ENCODE measurements at places on chromosomes 1 and 21.
A peak's percentile ranks its signal among the peaks of the same experiment; 100 is the strongest.

- no peak for DNase-seq
These were observed 32.8 kb upstream of the IFFO2 start for GRCh38 chr1:18989176-18989799.

GRCh38 chr1:177897281-177897997, 72.4 kb downstream of the SEC16B start:
- DNase-seq = no peak

- DNase-seq = no peak
These were observed 2.5 kb upstream of the RCSD1 start for GRCh38 chr1:167627615-167627864.

DNA sequence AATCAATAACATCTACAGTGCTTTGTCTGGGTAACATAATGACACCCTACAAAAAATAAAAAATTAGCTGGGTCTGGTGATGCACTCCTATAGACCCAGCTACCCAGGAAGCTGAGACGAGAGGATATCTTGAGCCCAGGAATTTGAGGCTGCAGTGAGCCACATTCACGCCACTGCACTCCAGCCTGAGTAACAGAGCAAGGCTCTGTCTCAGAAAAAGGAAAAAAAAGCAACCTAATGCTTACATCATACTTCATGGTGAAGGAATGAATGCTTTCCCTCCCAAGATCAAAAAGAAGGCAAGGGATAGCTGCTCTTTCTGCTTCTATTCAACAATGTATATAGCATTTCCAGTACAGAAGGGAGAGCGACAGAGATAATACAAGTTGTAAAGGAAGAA, 24.2 kb upstream of the CTTNBP2NL start:
- DNase-seq = no peak

DNA sequence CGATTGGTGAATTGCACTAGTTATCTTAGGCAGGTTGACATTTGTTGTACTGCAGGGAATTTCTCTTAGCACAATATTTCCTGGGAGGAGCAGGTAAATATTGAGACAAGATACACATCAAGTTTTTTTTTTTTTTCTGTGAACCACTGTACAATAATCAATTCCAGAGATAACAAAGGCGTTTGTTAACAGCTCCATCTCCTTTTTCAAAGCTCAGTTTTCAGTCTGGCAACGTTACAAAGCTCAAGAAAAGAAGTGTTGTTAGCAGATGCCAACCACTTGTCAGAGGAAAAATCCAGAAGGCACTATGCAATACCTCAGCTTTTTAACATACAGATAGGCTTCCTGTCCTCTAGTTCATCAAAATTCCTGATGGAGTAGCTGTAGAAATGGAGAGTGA, 40.9 kb upstream of the DAB1 start:
- DNase-seq = no peak

GRCh38 chr1:41319807-41320711, 41.2 kb upstream of the FOXO6 start:
- DNase-seq = no peak

GRCh38 chr1:20081353-20081810, 11.4 kb downstream of the PLA2G5 start:
- DNase-seq = no peak

GRCh38 chr1:153768316-153769181, 6.7 kb upstream of the SLC27A3 start:
- DNase-seq = no peak

- DNase-seq = no peak
These were observed 254.4 kb upstream of the CSF3R start for GRCh38 chr1:36737038-36737555.

- no peak for DNase-seq
These were observed at the start of gene PLA2G5 for GRCh38 chr1:20069874-20070273. TSS of gene PLA2G5 (plus strand) at chr1:20070194. CDS start at chr1:20084831, 14,637 bp downstream.

- DNase-seq = no peak
These were observed 10.9 kb downstream of the ARHGEF2 start for GRCh38 chr1:155967341-155968050.

GRCh38 chr21:43211072-43211759, 42.4 kb downstream of the CRYAA start:
- DNase-seq = no peak

- DNase-seq = no peak
These were observed 18.9 kb downstream of the SHISAL2A start for GRCh38 chr1:52651904-52652303.

DNA sequence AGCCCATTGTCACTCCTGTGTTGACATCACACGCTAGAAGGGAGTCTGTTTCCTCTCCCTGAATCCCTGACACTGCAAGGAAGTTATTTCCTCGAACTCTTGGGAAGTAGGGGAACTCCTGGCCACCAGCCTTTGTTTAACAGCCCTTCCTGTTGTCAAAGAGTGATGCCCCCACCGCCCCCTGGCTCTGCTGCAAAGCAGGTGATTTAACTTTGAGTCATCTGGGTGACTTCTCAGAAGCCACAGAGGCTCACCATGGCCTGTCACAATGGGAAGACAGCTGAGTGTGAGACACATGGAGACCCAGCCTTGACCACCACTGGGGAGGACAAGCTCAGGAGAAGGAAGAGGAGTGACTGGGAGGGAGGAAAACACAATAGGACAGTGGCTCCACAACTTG, 182.8 kb downstream of the PSMG1 start:
- no peak for DNase-seq

DNA sequence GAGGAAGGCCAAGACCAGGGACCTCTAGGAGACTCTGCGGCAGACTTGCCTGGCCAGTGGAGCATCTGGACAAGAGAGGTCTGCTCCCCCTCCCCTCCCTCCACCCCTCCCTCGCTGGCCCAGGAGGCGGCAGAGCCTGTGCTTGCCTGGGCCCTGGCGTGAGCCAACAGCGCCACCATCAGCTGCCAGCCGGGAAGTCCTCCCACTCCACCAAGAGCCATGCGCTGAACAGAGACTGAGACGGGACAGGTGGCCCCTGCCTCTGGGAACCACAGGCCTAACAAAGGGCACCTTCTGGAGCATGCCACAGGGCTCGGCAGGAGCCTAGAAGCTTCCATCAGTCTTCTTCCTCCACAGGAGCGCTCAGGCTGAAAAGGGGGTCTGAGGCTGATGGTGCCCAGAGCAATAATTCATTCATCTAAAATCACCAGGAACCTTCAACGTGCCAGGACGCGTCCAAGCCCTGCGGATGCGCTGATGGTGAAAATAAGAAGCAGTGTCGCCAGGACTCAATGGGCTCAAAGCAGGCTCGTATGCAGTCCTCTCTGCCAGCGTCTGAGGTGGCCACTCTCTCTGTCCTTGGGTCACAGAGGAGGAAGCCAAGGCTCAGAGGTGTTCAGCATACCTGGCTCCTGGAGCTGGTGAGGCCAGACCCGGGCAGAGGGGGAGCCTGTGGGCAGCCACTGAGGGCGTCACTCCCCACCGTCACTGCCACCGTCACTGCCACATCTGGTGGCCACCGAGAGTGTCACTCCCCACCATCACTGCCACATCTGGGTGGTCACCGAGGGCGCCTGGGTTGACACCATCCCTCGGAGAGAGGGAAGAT, 161.2 kb downstream of the NPHP4 start:
- DNase-seq = no peak

DNA sequence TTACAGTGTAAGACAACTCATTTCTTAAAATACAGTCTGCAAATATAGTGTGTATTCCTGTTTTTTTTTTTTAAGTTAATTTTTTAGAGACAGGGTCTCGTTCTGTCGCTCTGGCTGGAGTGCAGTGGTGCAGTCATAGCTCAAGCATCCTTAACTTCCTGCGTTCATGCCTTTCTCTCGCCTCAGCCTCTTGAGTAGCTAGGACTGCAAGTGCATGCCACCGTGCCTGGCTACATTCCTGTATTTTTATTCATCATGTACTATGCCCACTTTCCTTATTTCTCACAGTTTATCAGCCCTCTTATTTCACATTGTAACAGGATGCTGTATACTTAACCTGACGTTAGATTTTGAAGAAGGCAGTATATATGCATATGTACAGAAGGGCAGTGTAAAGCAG, 26.7 kb downstream of the MIER1 start:
- no peak for DNase-seq

- no peak for DNase-seq
These were observed 1554.0 kb downstream of the KCNT2 start for GRCh38 chr1:195054217-195054687.

DNA sequence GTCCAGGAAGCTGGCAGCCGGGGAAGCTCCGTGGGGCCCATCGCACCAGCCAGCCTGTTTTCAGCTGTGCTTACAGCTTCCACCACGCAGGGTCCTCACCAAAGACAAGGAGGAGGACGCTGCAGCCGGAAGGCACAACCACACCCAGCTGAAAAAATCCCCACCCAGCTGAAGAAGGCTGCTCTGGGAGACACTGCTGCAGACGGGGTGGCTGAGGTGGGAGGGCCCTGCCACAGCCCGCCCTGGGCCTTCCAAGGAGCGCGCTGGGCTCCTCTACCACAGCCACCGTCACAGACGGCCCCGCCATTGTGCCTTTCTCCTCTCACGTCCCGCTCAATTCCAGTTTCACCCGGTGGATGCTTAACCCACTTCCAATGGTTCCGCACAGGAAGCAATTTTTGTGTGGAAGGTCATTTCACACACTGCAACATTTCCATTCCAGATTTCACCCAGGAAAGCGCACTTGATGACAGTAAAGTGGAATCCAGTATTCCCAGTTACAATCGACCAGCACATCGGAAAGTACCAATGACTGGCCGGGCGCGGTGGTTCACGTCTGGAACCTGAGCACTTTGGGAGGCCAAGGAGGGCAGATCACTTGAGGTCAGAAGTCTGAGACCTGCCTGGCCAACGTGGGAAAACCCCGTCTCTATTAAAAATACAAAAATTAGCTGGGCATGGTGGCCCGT, 47.9 kb downstream of the NPHP4 start:
- DNase-seq = no peak

GRCh38 chr1:205950826-205951549, 7.7 kb upstream of the SLC26A9 start:
- no peak for DNase-seq

GRCh38 chr1:54275349-54275748, 75.4 kb downstream of the MRPL37 start:
- DNase-seq = no peak

GRCh38 chr1:69258842-69259241, 308.9 kb upstream of the LRRC7 start:
- no peak for DNase-seq

- DNase-seq = no peak
These were observed 48.2 kb downstream of the ARHGEF10L start for GRCh38 chr1:17587693-17588047.

DNA sequence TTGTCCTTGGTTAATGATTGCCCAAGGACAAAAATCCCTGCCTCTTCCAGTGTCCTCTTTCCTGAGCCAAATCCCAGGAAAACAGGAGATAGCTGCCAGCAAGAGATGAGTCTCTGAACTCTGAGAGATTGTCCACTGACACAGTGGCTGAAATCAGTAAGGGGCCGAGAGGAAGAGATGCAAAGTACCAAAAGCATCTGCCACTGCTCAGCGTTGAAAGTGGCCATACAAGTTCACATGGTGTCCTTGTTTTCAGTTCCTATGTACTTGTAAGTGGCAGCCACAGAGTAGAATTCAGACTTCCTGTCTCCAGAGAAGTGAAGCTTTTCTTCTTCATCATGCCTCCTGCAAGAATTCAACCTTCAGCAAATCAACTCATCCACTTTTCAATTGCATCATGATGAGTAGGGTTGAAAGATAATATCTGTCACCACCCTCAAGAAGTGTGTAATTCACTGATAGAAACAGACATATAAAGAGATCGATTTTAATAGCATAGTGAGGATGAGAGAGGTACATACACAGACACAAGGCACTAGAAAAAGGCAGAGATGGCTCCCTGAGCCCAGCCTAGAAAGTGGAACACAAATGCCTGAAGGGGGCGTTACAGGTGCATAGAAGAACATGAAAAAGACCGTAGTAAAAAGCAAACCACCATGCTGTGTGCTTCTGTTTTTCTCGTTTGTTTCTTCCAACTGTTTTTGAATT, 185.8 kb downstream of the MRPL39 start:
- DNase-seq = peak; percentile 65

DNA sequence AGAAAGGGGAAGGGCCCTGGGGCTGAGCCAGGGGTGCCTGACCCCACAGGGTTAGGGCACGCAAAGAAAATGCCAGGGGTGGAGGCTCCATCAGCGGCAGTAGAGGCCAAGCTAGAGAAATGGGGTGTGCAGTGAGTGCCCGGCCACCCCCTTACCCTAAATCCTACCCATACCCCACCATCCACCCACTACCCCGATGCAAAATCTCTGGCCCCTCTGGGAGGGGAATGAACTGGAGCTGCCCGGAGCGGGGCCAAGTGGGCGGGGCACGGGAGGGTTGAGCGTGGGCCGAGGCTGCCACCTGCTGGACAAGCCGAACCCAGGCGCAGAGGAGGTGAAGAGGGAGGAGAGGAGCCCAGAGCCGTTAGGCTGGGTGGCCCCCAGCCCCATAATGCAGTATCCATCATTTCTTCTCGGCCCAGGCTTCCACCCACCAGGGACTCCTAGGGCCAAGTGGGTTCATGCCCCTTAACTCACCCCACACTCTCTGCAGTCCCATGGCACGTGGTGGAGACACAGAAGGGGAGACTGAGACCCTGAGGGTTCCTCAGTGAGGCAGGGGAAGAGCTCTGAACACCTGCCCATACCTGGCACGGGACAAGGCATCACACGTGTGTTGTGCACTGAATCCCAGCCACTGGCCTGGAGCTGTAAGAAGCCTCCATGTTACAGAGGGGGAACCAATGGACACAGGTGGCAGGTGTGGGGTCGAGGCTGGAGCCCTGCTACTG, 1.4 kb upstream of the C1QC start:
- DNase-seq = peak; percentile 68

DNA sequence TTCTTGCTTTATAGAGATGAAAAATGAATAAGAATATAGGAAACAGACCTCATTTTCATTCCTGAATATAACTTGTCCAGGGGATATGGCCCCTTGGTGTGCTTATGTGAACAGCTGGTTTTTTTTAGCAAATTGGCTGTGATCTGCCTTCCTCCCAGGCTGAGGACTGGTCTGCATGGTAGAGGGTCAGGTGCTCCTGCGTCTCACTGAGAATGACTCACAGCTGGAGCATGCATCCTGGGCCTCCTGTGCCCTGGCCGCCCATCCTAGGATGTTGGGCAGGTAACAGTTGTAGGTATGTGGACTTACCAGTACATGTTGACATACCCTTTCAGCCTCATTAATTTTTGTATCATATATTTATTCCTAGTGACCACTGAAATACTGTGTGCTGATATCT, 29.8 kb downstream of the AGT start:
- no peak for DNase-seq

GRCh38 chr1:234978397-234979295, 150.0 kb downstream of the TOMM20 start:
- DNase-seq = peak; percentile 67

- no peak for DNase-seq
These were observed 12.3 kb downstream of the RD3 start for GRCh38 chr1:211479624-211480023.

DNA sequence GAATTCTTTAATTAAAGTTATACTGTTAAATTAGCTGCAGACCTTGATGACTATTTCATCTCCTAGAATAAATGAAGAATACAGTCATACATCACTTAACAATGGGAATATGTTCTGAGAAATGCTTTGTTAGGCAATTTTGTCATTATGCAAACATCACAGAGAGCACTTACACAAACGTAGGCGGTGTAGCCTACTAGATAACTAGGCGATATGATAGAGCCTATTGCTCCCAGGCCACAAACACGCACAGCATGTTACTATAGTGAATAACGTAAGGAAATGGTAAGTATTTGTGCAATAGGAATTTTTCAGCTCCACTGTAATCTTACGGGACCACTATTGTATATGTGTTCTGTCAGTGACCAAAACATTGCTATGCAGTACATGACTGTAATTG, 37.6 kb upstream of the DESI2 start:
- DNase-seq = no peak

- DNase-seq = no peak
These were observed 1.1 kb downstream of the LPGAT1 start for GRCh38 chr1:211829343-211830054.

- DNase-seq = no peak
These were observed 15.8 kb downstream of the SYNJ1 start for GRCh38 chr21:32712043-32712442.

Data from activated naive CD4-positive, alpha-beta T cell treated with Interleukin-2 at 50 U/mL for 16 hours (primary cell).